Activated naive CD4-positive, alpha-beta T cell (primary cell): ENCODE measurements at places on chromosomes 3 and 15.

GRCh38 chr15:46996359-46996758, 720.9 kb upstream of the SEMA6D start:
- no peak for DNase-seq

- DNase-seq = no peak
Measured at GRCh38 chr3:183583331-183584245, 28.1 kb upstream of the KLHL6 start.

- no peak for DNase-seq
Measured at GRCh38 chr3:12977117-12977808, 96.0 kb downstream of the IQSEC1 start.

DNA sequence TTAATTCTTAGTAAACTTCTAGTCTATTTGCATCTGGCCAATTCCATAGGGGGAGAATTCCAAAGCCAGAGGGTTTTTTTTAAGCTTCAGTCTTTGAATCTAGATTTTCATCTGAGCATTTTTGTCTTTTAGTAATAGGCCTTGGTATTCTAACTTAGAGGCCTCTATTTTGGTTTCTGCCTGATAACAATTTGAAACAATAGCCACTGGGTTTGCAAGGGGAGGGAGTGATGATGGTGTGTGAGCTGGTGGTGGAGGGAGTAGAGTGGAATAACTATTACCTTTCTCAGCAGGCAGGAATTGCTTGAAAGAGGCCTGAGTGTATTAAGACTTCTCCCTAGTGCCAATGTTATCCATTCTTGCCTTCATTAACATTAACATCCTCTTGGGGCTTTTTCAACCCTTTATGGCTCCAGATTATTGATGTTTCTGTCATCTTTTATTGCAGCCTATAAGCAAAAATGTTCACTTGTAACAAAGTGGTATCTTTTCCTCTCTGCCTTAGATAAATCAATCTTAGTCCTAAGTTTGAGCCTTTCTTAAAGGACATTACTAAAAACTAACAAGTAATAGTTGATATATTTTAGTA, 26.5 kb upstream of the TCF12 start:
- DNase-seq = no peak

GRCh38 chr3:124584552-124585391, 145.5 kb upstream of the UMPS start:
- no peak for DNase-seq

- no peak for DNase-seq
Measured at GRCh38 chr3:160103397-160103796, 114.8 kb downstream of the IL12A start.

DNA sequence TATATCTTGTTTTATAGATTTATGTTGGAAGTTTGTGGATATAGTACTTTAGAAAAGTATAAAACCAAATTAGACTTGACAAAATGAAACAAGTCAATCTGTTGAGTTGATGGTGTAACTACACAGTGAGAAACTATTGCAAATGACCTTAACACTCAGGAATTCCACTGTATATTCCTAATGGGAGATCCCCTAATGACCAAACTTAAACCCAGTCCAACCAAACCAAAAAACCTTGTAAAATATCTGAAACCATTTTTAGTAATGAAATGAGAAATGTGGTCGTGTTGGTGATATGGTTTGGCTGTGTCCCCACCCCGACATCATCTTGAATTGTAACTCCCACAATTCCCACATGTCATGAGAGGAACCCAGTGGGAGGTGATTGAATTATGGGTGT, 31.9 kb upstream of the ATP13A3 start:
- DNase-seq = no peak

GRCh38 chr3:40116478-40117177, 192.9 kb upstream of the EIF1B start:
- no peak for DNase-seq

DNA sequence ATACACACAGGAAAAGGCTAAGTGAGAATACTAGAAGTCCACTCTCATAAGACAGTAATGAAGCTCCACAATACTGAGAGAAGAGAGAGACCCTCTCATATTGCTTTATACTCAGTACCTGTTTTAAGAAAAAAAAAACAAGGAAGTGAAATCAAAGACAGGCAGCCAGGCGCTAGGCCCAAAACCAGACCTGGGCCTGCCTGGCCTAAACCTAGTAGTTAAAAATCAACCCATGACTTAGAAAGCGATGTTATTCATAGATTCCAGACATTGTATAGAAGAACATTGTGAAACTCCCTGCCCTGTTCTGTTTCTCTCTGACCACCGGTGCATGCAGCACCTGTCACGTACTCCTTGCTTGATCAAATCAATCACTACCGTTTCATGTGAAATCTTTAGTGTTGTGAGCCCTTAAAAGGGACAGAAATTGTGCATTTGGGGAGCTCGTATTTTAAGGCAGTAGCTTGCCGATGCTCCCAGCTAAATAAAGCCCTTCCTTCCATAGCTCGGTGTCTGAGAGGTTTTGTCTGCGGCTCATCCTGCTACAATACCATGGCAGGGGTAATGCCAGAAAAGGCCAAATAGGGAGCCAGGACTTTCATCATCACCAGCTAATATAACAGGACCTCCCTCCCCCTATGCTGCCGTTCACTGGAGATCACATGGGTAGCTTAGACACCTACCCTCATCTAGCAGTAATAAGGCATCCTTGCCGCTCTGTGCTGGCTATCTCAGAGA, 1294.1 kb downstream of the NSUN3 start:
- DNase-seq = no peak

GRCh38 chr15:91555312-91555711, 298.2 kb upstream of the SLCO3A1 start:
- no peak for DNase-seq

GRCh38 chr3:29789686-29790085, 508.8 kb downstream of the RBMS3 start:
- DNase-seq = no peak

DNA sequence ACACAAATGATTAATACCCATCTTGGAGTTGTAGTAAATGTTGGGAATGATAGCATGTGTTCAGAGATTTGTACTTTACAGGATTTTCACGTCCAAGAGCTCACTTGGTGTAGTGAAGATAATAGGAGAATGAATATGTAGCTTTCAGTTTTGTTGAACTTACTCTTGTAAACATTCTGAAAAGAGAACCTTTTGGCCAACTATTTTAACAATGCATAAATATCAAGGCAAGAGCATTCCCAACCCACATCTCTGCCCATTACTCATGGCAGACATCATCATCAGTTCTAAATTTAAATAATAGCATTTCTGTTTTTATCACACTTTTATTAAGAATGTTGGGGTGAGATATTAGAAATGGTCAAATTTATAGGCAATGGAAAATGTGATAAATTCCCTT, 465.2 kb upstream of the TPRG1 start:
- no peak for DNase-seq

GRCh38 chr3:55488398-55489055, 1.4 kb upstream of the WNT5A start:
- DNase-seq = no peak

DNA sequence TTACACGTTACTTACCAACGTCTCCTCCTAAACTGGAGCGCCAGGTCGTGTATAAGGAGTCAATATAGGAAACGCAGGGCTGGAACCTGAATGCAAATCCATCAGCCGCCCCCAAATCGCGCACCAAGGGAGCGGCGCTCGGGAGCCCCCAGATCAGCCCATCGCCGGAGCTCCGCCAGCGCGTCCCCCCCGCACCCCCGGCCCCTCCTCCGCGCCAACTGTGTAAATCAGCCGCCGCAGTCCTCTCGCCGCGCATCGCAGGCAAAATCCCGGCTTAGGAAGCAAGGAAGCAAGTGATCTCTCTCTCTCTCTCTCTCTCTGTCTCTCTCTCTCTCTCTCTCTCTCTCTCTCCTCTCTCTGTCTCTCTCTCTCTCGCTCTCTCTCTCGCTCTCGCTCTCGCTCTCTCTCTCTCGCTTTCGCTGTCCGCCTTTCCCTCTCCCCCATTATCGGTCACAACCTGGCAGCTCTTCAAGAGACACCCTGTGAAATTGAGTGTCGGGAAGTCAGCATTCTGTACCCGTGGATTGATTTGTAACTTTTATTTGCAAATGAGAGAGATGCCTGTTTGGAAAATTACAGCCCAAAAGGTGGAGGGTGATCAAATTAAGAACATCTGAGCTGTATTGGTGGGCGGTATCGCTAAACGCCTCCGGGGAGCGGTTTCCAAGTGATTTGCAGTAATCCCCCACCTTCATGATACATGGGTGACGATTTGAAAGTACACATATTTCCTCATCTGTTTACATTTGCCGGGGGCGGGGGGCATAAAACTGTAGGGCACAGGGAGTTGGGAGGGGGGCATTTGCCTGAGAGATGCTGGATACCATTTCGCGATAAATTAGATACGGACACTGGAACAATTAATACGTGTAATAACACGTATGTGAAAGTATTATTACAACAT, 645 bp upstream of the SLITRK3 start:
- DNase-seq = no peak

DNA sequence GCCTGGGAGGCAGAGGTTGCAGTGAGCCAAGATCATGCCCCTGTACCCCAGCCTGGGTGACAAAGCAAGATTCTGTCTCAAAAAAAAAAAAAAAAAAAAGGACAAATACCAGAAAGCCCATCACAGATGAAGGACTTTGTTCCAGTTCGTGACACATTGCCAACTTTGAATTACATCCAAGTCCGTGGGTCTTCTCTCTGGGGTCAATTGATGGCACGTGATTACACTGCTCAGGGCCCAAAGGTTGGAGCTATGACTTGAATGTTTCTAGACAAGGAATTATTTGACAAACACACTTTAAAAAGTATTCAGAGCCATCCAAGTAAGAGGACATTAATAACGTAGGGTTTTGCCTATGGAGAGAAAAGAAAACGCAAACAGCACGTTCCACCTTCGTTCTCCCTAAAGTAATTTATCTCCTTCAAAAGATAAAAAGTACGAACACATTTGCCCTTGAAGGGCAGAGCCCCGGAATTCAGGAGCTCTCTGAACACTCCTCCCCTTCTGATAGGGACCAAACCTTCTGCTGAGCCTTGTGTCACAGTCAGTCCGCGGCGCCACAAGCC, 31.3 kb upstream of the ST3GAL6 start:
- DNase-seq = no peak

DNA sequence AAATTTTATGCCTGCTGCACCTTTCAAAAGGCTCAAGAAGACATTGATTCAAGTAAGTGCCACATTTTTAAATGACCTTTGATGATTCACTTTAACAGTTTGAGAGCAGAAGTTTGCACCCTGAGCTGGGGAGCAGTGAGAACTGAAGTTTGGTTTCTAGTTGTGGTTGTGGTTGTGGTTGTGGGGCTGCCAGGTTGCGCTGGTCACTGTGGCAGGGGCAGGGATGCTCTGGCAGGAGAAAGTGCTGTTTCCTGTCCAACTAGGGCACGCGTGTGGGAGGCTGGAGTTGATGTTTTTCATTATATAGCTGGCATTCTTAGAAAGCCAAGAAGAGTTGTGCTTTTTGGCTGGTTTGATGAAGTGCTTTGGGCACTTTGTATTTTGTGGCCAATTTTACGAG, 339.7 kb upstream of the NR2F2 start:
- no peak for DNase-seq

DNA sequence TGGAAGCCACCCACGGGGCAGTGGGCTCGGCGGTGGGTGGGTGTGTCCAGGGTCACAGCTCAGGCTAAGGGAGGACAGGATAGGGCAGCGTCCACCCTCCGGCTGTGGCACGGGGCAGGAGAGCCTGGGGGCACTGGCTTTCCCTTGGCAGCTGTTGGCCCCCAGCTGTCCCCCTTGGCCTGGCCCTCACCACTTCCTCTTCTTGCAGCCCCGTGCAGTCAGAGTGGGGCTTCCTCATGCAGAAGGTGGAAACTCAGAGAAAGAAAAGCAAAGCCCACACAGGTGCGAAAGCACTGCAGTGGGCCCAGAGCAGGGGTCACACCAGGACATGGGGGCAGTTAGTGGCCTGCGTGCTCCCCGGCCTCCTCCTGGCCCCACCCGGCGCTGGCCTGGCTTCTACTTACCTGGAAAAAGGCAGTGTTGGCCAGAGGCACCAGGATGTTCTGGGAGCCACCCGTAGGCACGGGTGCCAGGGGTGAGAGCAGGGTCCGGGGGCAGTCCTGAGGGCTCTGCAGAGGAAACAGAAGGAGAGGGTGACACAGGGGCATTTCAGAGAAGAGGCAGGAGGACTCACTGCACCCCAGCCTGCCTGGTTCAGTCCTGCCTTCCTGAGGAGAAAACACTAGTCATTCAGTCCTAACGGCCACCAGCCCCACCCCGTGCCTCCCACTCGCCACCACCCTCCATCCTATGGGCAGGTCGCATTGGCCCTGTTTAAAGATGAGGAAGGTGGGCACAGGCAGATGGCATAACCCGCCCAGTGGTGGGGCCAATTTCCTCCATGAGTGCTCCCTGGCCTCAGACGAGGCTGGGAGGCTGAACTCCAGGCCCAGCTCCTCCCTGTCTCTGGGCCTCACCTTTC, 28.3 kb downstream of the PLXND1 start:
- DNase-seq = no peak

DNA sequence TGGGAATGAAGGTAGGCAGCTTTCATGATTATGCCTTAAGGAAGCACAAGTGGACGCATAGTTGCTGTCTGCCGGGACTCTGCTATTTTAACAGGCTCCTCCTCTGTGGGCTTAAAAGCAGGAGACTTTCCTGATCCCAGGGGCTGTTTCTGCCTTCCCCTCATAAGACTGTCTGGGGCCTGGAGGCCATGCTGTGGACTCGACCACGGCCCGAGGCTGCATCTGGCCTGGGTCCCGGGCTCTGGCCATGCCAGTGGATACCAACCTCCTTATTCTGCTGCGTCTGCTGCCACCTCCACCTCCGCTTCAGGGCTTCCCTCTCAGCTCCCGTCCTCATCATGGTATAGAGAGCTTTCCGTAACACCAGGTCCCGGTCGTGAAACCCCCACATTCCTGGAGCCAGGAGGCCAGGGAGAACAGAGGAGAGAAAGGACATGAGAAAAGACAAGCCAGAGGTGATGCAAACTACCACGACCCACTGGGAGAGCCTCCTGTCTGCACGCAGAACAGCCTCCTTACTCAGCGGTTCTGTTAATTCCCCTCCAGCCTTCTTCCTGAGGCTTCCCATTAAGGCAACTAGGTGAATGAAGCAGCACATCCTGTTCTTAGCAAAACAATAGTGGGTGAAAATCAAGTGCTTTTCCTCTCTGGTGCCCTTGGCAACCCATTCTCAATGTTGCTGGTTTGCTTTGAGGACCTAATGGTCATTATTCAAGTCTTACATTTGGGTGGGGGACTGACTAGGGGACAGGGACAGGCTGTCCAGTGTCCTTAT, 200.5 kb downstream of the KLF13 start:
- no peak for DNase-seq

GRCh38 chr3:147416931-147417330, 7.8 kb downstream of the ZIC1 start:
- DNase-seq = no peak

DNA sequence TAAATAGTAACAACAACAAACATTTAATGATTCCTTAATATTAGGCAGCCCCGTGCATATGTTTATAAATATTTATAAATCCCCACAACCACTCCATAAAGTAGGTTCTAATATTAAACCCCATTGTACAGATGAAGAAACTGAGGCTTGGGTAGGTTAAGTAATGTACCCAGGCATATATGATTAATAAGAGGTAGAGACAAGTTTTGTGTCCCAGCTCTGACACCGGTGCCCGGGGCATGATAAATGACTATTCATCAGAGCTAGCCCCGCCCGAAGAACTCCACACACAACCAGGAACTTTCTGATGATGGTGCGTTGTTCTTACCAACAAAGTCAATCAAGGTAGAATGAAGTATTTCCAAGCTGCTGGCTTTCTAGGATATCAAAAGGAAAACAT, 19.4 kb downstream of the CDCP1 start:
- DNase-seq = no peak
